T follicular helper cell (primary cell): ENCODE measurements at places on chromosomes 6 and 20.

- no peak for DNase-seq
Measured at GRCh38 chr20:3572151-3572550, 91.0 kb downstream of the GFRA4 start.

- no peak for DNase-seq
Measured at GRCh38 chr20:58433759-58434158, 44.7 kb downstream of the VAPB start.

DNA sequence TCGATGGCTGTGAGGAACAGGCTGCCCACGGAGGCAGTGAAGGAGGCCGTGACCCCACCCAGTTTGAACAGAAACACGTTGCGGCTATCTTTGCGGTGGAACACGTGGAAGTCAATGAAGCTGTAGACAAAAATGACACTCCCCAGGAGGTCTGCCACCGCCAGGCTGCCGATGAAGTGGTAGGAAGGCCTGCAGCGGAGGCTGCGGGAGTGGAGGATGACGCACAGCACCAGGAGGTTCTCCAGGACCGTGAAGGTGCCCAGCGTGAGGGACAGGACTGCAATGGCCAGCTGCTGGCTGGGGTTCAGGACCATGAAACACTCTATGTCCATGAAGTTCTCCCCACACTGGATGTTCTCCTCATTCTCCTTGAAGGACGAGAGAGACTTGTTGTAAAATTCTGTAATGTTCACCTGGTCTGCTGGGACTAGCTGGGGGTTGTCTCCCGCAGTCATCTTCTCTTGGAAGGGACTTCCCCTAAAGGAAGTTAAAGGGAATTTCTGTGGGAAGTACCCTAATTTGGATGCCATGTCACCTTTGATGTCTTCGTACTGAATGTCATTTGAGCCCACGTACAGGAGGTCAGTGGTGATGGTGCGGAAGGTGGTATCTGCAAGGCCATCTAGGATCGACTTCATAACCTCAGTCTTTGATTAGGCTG, 21.4 kb downstream of the CNR1 start:
- no peak for DNase-seq

GRCh38 chr20:35974256-35974655, 5.9 kb downstream of the CNBD2 start:
- no peak for DNase-seq

DNA sequence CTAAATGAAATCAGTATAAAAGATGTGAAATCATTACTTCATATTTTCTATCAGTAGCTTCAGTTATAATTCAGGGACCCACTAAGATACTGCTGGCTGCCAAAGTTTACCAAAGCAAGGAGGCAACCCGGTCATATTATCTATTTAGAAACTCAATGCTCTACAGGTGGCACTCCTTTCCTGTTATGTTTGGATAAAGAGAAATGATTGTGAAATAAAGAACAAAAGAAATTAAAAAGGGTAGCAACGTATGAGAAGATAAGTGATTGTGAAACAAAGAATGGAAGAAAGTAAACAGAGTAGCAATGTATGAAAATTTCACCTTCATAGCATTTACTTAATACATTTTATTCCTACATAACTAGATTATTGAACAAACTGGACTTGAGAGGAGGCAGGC, 45.2 kb downstream of the RSPH3 start:
- no peak for DNase-seq

DNA sequence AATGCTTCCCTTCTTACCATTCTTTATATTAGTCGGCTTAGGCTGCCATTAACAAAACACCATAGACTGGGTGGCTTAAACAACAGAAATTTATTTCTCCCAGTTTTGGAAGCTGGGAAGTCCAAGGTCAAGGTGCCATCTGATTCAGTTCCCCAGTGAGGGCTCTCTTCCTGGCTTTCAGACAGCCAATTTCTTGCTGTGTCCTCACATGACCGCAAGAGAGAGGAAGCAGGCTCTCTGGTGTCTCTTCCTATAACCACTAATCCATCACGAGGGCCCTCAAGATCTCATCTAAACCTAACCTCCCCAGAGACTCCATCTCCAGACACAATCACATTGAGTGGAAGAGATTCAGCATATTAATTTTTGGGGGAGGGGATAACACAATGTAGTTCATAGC, 193.0 kb upstream of the SGK1 start:
- no peak for DNase-seq

DNA sequence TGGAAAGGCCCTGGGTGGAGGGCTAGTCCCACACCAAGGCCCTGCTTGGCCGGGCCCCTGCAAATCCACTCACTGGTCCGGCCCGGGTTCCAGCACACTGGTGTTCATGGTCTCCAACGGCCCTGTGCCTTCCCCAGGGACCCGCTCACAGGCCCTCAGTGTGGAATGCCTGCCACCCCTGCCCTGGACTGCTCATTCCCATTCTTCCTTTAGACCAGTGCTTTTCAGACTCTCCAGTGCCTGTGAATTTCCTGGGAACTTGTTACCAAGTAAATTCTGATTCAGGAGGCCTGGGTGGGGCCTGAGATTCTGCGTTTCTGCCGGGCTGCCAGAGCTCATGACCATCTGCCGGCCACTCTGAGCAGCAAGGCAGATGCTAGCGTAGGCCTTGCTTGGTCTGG, 5.7 kb upstream of the PXDC1 start:
- no peak for DNase-seq

- DNase-seq = no peak
Measured at GRCh38 chr6:100084991-100085364, 91.0 kb upstream of the MCHR2 start.
